ENCODE measurements at places on chromosomes 11 and 22.

- DNase-seq = no peak
These were observed 90.7 kb downstream of the ETS1 start for GRCh38 chr11:128496692-128497060.

DNA sequence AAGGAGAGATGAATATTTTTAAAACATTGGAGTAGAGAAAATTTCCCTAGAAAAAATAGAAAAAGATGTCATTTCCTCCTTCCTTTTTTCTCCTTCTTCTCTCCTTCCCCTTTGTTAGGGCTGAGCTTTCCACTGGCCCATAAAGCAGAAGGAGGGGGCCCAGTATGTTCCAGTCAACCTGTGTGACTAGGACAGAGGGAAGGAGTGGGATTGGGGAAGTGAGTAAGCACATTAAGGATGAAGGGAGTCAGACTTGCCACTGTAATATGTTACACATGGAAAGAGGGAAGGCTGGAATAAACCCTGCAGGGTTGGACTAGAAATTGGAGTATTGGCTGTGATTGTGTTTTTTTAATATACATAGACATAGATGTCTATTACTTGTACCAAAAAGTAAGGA, 20.1 kb upstream of the SPINDOC start:
- no peak for DNase-seq

DNA sequence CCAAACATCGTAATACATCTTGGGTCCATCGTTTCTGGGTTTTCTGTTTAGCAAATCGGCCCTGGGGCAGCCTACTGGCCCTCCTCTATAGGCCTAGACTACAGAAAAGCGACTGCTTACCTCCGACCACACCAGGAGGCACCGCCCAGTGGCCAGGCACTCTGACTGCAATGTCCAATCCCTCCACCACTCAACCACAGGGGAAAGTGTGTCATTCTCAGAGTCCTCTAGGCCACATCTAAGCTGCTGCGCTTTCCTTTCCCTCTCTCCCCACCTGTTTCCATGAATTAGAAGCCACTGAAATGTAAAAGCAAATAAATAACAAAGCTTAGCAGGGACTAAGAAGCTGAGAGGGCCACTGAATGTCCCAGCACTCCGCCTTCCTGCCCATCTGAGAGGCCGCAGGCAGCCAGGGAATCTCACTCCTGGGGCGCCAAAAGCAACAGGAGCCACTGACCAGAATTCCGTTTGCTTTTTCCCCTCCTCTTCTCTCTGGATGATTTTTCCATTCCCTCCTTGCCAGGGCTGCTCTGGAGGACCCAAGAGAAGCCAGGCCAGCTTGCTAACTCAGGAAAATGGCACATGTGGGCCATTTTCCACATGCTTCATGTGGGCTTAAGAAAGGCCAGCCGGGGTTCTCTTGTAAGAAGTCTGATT, 50.1 kb upstream of the FLI1 start:
- DNase-seq = no peak

DNA sequence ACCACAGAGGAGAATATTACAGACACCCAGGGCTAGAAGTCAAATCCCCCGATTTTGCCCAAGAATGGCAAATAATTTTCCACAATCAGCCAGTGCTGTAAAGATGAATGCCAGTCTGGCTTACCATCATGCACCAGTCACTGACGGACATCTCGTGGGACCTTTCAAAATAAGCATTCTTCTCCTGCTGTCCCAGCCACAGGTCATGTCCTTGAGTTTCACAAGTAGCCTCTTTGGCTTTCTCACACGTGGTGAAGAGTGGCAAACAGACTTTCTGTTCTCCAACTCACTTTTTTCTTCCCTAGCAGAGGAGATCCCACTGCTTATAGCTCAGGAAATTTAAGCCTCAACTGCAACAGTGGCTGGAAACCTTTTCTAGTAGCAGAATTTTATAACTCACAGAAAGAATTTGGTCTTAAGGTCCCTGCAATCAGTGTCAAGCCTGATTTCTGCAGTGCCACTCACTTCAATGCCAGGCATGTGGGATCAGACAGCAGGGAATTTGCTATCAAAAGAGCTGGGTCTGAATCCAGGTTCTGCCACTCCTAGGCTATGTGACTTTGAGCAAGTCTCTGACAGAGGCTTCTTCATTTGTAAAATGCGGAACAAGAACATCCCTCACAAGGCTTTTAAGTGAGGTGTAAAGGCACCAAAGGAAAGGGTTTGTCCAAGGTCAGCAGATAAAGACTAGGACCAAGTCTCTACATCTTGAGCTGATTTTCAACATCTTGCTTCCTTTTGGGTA, 3.6 kb downstream of the PIK3IP1 start:
- DNase-seq = no peak

- peak; percentile 26 for DNase-seq
These were observed 4.2 kb upstream of the ME3 start for GRCh38 chr11:86676533-86677154.

GRCh38 chr11:77127920-77128691, at the start of gene MYO7A:
Gene MYO7A, plus strand, starts transcription at chr11:77128246. Its CDS starts 2,389 bp downstream, at chr11:77130635.
- DNase-seq = no peak

GRCh38 chr11:30487200-30487898, 98.8 kb downstream of the MPPED2 start:
- peak; percentile 84 for DNase-seq

- DNase-seq = no peak
These were observed 32.4 kb upstream of the EED start for GRCh38 chr11:86212019-86212611.

GRCh38 chr11:16879690-16880089, 134.5 kb downstream of the PLEKHA7 start:
- no peak for DNase-seq

DNA sequence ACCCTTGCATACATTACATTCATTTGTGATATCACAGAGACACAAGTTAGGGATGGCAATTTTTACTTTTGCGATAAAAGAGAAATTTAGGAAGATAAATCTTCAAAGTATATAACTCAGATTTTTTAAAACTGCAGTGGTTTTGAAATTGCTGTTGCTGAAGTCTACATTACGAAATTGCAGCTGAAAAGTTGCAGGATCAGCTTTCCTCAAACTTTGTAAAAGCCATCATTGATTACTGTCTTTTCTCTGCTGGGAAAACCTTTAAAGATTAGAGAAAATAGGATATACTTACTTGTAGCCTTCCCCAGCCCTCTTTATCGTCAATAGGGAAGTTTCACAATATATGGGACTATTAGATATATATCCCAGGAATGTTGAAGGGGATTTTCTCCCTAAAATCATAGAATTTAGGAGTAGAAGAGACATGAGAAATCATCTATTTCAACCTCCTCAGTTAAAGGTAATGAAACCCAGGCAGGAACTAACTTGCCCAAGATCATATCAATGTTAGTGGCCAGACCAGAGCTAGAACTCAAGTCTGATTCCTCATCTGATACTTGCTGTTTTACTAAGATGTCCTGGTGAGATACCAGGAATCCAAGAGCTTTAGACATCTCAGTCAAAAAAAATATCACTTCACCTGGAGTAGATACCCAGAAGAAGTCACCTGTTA, 10.4 kb upstream of the AGBL2 start:
- DNase-seq = no peak

GRCh38 chr11:20459865-20460264, 72.3 kb downstream of the PRMT3 start:
- no peak for DNase-seq

DNA sequence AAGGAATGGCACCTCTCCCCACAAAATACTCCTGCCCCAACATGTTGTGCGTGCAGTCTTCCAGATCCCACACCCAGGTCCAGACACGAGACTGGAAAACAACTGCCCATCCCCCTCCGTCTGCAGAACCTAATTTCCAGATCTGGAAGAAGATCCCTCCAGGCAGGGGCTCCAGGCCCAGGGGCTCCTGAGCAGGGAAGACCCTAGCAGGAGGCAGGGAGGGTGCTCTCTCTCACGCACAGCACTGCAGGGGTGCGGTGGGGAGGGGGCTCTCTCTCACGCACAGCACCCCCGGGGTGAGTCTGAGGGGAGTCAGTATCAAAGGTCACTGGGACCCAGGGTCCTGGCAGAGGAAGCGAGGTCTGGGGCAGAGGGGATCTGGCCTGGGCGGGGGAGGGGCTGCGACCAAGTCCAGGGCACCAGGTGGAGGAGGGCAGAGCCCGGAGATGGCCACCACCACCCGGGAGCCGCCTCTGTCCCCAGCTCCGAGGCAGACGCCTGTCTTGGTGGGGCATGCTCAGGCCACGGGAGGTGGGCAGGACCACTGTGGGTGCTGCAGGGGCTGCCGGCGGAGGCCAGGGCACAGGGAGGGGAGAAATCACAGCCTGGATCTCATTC, 1.7 kb downstream of the MLC1 start:
- no peak for DNase-seq

- no peak for DNase-seq
These were observed 10.7 kb upstream of the ARL14EP start for GRCh38 chr11:30312243-30312642.

GRCh38 chr22:32044913-32045312, 1.9 kb downstream of the SLC5A1 start:
- DNase-seq = no peak

GRCh38 chr11:86129740-86130540, 61.1 kb upstream of the PICALM start:
- DNase-seq = no peak

DNA sequence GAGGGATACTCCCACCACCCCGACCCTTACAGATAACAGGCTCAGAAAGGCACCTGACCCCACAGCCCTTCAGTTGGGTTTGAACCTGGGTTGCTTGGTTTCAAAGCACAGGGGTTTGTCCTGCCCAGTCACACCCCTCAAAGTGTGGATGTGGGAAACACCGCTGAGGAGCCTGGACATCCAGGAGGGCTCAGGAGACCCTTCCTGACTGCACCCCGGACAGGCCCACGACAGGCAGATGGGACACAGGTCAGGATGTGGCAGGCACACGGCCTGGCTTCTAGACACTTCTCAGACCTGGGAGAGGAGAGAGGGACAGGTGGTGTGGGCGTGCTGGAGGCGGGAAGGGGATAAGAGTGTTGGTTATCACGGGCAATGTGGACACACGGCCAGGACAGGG, 932.3 kb downstream of the BRD1 start:
- DNase-seq = no peak

GRCh38 chr11:123483466-123483865, 53.4 kb downstream of the GRAMD1B start:
- no peak for DNase-seq

- DNase-seq = no peak
These were observed 14.5 kb downstream of the CSRP3 start for GRCh38 chr11:19187114-19187832.

DNA sequence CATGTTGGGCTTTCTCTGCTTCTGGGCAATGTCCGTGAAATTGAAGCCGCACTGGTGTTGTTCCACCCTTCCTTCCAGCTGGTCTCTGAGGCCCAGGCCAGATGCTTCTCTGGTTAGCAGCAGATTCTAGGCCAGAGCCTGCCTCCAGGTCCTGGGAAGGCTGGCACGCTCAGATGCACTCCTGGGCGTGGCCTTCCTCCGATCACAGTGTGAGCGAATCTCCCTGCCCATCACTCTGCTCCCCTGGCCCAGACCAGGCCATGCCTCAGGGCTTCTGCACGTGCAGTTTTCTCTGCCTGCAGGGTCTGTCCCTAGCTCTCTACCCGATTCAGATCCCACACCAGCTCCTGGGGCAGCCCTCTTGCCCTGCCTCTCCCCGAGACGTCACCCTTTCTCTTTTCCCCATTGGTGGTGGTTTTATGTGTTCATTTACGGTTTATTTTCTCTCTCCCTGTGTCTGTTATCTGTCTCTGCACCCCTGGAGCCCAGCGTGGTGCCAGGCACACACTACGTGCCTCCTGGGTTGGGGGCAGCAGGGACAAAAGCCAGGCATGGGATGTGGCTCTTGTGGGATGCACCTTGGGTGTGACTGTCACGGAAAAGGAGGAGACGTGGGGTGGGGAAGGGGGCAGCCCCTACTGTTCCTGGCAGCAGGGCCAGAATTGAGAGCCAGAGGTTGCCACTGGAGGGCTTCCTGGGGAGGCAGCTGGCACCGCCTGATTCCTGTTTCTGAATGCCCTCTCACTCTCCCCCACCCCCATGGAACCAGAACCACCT, 66.0 kb downstream of the KCNQ1 start:
- no peak for DNase-seq

DNA sequence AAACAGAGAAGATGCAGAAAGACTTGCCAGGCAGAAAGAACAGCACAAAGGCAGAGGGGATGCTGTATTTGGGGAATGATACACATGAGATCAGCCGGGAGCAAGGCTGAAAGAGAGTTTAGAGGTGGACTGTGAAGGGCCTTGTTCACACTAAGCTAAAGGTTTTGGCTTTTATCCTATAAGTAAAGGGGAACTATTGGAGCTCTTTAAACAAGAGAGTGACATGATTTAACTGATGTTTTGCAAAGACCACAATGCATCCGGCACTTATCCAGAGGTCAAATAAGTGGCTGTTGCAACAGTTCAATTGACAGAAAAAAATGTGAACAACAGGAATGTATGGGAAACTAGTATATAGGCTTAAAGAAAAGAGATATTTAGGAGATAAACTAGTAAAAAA, 64.7 kb upstream of the RRAS2 start:
- DNase-seq = peak; percentile 18

- DNase-seq = no peak
These were observed 4.2 kb downstream of the SIPA1 start for GRCh38 chr11:65642014-65642671.

DNA sequence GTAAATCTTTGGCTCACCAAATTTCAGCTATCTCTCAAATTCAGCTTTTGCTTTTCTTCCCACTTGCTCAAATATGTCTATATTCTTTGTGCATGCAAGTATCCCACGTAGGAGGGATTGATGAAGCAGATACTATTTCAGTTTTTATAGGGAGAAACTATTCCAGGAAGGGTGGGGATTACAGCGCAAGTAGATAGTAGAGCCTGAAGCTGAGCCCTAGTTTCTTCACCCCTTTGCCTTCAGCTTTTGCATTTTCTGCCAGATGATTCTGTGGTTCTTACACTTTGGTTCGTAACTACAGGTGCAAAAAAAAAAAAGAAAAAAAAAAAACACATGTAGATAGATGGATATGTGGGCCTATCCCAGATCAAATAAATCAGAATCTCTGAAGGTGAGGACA, 3.1 kb upstream of the ACP2 start:
- no peak for DNase-seq

DNA sequence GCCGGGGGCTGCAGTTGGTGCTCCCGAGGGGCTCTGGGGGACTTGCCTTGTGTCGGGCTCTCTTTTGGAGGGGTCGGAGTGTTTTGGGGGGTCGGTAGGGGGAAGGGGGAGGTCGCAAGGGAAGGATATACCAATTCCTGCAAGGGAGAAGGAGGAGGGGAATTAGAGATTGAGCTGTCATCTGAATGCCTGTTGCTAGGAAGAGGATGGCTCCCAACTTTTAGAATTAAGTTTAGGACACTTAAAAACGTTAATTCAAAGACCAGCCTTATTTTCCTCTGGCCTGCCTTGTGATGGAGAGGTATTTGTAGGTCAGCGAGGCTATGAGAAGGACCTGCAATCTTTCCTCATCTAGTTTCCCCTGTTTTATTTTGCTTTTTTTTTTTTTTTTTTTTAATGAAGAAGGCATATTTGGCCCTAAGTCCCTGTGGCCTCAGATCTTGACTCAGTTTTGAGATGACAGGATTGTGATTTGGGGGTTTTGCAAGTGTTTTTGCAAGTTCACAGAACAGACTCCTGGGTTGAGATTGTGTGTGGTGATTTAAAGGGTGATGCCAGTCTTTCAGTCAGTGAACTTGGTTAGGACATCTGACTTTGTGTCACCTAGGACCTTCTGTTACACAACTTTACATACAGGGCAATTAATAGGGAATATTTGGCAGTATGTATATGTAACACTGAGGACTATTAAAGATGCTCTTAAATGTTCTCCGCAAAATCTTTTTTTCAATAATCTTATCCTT, 672 bp downstream of the TMEM135 start:
- DNase-seq = peak; percentile 35
